ENCODE measurements at places on chromosomes 1 and 21. TPM values are rescaled to one million over a fixed set of nuclear protein-coding genes. Genes with fewer than 3 reads are reported as not detected.

GRCh38 chr1:41878495-41878894, 40.2 kb downstream of the HIVEP3 start:
- H3K27me3 ChIP-seq = 0 out of 2 replicates have a peak, but pooled peaks cover 1% of the 10 kb centered on the region
- no peak overlapping the region for H3K27ac ChIP-seq
- H3K4me3 ChIP-seq = no peak overlapping the region
- H3K36me3 ChIP-seq = no peaks in the 10 kb centered on the region
- H3K4me1 ChIP-seq = peaks cover 3% of the 10 kb centered on the region

DNA sequence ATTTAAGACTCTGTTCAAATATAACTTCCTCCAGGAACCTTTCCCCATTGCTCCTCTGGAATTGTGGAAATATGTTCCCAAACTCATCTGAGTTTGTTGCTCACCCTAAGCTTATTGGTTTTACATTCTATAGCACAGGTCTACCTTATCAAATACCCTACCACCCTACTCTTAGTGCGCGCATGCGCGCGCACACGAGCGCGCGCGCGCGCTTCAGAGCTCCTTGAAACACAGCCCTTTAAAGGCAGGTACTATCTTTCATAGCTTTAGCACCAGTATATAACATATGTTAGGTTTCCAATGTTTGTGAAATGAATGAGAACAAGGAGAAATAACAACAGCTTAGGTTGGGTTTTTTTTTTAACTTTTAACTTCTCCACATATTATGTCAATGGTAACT, 3.5 kb downstream of the IPP start:
- no peak overlapping the region for H3K27ac ChIP-seq
- no peaks in the 10 kb centered on the region for H3K27me3 ChIP-seq

GRCh38 chr1:90650401-90650800, 66.7 kb downstream of the BARHL2 start:
- H3K36me3 ChIP-seq = no peaks in the 10 kb centered on the region
- no peaks in the 10 kb centered on the region for H3K4me1 ChIP-seq
- no peak overlapping the region for H3K27ac ChIP-seq
- no peak for DNase-seq

GRCh38 chr1:22831729-22832413, 121.2 kb downstream of the EPHB2 start:
- no peak overlapping the region for H3K27ac ChIP-seq
- no peak overlapping the region for H3K4me3 ChIP-seq
- H3K4me1 ChIP-seq = peaks cover 23% of the 10 kb centered on the region

RCSD1 gene
- total RNA-seq = not detected

FCGR3A gene
- total RNA-seq = not detected

PKN2 gene
- 22.2 TPM for total RNA-seq

CLSTN1 gene
- total RNA-seq = 30.1 TPM

RIMKLA gene
- not detected for total RNA-seq

KIF26B gene
- 0.83 TPM for total RNA-seq

PBXIP1 gene
- 28.3 TPM for total RNA-seq

Data from IMR-90 (cell line).